ENCODE measurements at places on chromosomes 6 and 20. TPM values are rescaled to one million over a fixed set of nuclear protein-coding genes. Genes with fewer than 3 reads are reported as not detected.
A peak's percentile ranks its signal among the peaks of the same experiment; 100 is the strongest.

VTA1 gene
- polyA plus RNA-seq, result 83.2 TPM

HCRTR2 gene
- not detected for polyA plus RNA-seq

NEURL2 gene
- polyA plus RNA-seq, result 1.3 TPM

ATXN1 gene
- polyA plus RNA-seq, result 0.44 TPM

LHFPL5 gene
- polyA plus RNA-seq, result not detected

NKX2-2 gene
- polyA plus RNA-seq, result not detected

DNA sequence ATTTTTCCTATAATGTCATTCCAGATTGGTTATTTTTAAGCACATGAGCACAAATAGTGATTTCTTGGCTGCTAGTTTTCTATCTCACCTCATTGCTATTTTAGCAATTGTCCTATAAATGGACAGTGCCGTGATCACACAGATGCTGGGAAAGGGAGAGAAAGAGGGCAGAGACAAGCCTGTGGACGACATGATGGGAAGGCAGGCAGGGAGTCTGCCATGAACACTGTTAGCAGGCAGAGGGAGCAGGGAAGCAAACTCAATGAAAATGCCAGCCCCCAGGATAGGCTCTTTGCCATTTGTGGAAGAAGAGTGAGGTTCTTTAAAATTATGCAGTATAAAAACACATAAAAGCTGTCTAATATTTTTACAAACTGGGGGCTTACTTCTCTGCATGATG is 96.8 kb downstream of the ADTRP start:
- DNase-seq, result no peak

- DNase-seq, result no peak
Observed at GRCh38 chr6:160258346-160259142, at the start of gene SLC22A2. TSS of gene SLC22A2 (minus strand) at chr6:160258821. CDS start at chr6:160258757, 64 bp downstream.

- peak; percentile 41 for DNase-seq
Observed at GRCh38 chr6:142819603-142820337, 125.2 kb downstream of the HIVEP2 start.

- DNase-seq, result no peak
Observed at GRCh38 chr6:3286641-3287171, 28.0 kb downstream of the PSMG4 start.

DNA sequence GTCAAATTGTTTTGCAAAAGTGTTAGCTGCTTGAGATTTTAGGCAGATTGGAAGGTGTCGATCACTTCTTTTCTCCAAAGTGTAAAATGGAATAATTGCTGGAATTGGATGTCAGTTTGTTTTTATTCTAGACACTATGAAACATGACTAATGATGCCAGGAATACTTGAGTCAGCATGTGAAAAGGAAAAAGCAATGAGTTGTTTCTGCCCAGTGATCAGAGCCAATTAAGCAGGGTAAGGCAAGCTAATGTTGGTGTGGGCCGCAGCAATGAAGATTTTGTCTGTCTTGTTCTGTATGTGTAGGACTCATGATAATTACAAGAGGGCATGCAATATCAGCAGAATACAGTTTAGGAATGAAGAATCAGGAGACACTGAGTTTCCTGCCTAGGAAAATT is 110.3 kb downstream of the CARMIL1 start:
- DNase-seq, result no peak

DNA sequence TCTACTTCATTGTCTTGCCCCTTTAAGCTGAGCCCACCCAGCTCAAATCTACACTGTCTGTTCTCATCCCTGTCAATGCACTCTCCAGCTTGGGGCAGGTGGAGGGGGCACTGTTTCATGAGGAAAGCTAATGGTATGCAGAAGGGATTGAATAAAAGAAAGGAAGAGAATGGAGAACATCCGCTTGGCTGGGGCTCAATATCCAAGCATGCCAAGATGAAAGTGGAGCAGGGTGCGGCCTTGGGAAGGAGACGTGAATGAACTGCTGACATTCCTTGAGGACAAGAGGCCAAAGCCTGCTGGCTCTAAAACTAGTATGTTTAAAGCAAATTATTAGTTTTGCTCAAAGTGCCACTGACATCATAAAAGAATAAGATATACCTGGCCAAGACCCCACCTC is 24.2 kb downstream of the AKAP12 start:
- DNase-seq, result no peak

DNA sequence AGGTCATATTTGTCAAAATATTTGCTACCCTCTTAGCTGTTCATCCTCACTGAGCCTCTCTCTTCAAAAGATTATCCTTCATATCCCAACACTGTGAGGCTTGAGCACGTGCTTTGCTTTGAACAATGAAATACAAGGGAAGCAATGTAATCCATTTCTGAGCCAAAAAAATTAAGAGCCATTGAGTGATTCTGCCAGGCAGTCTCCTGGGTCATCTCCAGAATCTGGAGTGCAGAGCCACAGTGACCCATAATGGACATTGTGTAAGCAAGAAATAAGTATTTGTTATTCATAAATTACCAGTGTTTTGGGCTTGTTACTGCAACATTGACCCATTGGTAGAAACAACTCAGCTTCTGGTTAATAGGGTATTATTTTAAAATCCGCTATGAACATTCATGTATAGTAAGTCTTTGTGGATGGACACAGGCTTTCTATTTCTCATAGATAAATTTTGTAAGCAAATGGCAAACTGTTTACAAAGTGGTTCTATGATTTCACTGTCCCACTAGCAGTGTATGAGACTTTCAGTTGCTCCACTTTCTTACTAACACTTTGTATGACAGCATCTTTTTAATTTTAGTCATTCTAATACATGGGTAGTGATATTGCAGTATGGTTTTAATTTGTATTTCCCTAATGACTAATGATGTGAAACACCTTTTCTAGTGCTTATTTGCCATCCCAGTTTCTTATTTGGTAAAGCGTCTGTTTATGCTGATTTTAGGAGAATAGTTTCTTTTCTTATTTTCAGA is 358.2 kb downstream of the PLCB1 start:
- DNase-seq, result no peak

Measured in naive B cell (primary cell).